NCI-H345 (cell line): ENCODE measurements at places on chromosomes 4 and X.

DNA sequence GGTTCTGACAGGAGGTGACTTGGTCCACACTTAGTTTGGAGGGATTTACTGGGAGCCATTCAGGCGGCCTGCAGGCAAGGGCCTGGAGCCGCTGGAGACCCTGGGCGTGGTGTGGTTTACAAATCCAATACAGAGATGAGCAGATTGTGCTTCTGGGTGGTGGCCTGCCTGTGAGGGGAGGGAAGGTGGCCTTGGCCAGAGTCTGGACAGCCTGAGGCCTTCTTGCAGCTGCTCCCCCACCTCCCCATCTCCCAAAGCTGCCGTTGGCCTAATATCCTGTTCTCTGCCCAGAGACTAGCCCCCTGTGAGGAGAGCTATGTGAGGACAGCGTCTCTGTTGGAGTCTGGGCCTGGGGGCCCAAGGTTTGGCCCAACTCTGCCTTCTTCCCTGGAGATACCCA, 163.9 kb upstream of the MAMLD1 start:
- no peak for DNase-seq

DNA sequence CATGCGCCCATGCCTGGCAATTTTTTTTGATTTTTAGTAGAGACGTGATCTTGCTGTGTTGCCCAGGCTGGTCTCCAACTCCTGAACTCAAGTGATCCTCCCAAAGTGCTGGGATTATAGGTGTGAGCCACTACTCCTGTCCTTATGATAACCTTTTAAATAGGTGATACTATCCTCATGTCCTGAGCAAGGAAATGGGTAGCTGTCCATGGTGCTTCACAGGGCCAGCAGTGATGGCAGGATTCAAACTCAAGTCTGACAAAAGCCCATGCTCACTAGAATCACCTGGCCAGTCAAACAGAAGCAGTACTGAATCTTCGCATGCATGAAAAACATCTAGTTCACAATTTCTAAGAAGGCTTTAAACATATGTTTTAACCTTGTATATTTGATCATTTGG, 235.1 kb downstream of the NR3C2 start:
- no peak for DNase-seq

DNA sequence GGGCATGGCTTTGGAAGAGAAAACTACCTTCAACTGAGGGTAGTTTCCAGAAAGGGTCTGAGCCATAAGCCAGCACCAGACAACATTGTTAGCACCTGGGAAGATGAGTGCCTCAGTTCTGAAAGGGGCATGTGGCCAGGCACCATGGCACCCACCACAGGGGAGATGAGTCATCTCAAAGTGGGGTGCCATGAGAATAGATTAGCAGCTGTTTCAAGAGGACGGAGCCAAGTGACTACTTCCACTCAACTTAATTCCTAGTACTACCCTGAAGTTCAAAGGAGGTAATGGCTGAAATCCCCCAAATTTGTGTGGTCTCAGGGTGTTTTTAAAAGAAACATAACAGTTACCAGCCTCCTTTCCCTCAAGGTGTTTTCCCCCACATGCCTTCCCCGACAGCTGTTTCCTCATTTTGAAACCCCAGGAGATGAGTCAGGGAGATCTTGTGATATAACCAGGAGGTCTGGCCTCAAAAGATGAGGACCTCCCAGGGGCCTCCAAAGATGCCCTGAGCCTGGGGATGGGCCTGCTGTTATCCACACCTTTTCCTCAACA, 27.8 kb upstream of the FTHL17 start:
- no peak for DNase-seq

DNA sequence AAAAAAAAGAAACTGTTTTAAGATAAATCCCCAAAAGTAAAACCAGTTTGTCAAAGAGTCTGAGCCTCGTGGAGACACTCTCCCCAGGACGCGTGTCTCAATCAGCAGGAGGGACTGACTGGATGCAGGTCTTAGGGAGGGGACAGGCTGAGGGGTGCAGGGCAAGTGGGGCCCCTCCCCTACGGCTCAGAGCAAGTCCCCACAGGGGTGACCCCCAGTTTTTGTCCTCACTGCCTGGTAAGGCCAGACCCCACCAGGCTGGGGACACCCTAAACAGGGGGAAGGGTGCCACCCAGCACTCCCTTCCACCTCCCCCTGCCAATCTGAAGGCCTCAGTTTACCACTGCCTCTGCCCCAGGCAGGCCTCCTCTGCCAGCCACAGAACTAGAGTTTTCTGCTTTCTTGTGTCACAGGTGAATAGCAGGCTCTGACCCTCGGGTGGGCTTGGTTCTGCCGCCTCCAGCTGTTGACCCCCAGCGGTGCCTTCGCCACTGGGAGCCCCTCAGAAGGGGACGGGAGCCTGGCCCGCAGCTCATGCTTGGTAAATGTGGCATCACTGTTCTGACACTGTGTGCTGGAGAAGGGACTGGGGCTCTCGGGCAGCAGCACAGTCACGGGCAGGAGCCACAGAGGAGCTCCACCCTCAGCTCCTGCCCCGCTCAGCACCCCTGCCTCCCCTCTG, 69.8 kb upstream of the MXD4 start:
- no peak for DNase-seq

- DNase-seq: no peak
Measured at GRCh38 chr4:91212211-91212610, 1085.0 kb downstream of the CCSER1 start.

- no peak for DNase-seq
Measured at GRCh38 chrX:49309401-49309981, 6.0 kb downstream of the GAGE10 start.

DNA sequence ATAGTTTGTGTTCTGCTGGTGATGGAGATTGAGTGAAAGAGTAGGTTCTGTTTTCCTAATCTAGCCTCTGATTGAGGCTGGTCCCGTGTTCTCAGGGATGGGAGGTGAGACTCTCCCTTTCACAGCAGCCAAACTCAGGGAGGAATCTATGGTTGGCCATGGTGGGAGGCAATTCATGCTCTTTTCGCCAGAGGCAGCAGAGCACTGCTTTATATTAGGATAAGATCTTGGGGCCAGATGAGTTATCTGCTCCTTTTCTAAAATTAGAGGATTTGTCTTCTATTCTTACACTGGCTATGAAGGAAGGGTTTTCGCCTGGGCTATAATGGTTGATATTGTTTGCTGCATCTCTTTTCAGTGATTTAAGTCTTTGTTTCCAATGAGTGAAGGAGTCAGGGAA, 63.9 kb upstream of the NLGN4X start:
- DNase-seq: no peak

DNA sequence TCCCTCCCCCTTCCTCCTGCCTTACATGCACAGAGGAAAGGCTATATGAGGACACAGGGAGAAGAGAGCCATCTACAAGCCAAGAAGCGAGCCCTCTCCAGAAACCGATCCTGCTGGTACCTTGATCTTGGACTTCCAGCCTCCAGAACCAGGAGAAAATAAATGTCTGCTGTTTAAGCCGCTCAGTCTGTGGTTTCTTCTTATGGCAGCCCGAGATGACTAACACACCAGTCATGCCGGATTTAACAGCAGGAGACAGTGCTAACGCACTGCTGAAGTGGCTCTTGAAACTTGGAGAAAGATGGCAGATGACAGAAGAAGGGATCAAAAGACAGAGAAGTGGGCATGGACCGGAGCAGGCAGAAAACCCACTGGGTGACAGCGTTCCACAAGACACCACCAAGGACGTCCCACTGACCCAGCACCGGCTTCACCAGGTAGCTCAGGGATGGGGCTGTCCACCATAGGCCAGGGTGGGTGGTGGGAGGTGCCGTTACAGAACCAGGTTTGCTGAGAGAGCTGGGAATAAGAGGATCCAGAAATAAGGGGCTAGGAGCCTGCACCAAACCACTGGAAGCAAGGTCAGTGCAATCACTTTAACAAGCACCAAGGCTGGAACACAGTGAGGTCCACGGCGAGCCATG, 6.2 kb upstream of the MAN2B2 start:
- no peak for DNase-seq
